NCI-H2107 (cell line): ENCODE measurements at places on chromosomes 3 and 15.

GRCh38 chr15:63104727-63105126 is 16.9 kb upstream of the LACTB start:
- DNase-seq, result no peak

GRCh38 chr3:38960953-38961622 is 90.7 kb downstream of the SCN11A start:
- no peak for DNase-seq

GRCh38 chr15:86316726-86317383 is 237.2 kb downstream of the AGBL1 start:
- DNase-seq, result no peak

DNA sequence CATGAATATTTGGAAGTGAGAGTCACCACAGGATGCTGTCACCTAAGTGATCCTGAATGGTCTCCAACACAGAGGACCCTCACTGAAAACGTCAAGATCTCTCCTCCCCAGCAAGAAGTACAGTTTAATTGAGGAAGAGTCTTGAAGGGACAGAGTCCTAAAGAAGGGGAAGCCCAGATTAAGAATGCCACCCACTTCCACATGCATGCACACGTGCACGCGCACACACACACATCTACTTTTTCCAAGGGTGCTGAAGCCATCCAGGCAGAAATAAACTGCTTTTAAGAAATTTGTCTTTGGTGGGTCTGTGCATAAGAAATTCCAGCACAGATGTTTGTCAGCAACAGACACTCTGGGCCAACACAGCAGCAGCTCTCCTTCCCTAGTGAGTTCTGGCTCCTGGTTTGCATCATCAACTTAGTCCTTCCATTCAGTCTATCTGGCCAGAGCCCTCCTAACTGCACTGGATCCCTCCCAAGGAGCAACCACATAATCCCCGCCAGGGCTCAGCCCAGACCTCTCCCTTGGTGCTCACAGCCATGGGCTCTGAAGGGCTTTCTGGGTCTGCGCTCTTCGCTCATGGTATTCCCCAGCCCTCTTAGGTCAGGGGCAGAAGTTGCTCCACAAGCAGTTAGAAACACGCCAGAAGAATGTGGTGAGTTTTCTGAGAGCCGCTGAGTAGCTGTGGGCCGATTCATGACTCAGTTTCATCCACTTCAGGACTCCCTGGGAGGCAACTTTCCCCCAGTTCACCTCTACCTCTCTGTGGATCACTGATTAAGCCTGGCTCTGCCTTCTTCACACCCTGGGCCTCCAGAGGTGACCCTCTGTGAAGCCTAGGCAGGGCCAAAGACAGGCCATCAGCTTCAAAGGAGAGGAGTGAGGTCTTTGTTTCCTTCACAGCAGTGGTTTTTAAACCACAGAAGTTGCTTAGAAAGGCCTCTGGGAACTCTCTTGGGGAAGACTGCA is 132.6 kb upstream of the LIPC start:
- no peak for DNase-seq

GRCh38 chr15:91291673-91292072 is 191.6 kb downstream of the SV2B start:
- no peak for DNase-seq

GRCh38 chr15:60161704-60162103 is 157.6 kb downstream of the FOXB1 start:
- DNase-seq, result no peak

DNA sequence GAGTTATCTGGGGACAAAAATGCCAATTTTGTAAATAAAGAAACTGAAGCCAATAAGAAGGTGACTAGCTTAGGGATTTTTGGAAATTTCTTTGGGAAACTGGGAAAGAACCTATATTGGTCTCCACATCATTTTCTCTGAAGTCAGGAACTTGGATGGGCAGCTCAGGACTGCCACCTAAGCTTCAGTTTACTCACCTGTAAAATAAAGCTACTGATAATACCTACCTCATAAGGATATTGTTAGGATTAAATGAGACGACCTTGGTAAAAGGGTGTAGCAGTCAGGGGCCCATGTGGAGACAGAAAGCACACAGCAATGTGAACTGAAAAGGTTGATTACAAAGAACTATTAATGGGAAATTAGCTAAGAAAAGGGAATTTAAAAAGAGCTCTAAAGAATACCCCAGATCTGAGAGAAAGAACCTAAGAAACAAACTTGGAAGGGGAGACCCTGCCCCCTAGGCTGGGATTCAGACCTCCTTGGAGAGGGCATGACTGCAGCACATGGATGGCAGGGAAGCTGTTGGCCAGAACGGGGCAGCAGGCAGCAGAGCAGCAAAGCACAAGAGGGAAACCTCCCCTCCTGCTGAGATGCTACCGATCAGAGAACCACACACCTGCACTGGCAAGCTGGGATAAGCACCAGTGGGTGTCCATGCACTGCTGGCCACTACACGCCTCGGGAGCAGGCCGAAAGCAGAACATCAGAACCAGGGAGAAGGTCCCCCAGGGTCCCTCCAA is 83.7 kb upstream of the THBS1 start:
- no peak for DNase-seq

DNA sequence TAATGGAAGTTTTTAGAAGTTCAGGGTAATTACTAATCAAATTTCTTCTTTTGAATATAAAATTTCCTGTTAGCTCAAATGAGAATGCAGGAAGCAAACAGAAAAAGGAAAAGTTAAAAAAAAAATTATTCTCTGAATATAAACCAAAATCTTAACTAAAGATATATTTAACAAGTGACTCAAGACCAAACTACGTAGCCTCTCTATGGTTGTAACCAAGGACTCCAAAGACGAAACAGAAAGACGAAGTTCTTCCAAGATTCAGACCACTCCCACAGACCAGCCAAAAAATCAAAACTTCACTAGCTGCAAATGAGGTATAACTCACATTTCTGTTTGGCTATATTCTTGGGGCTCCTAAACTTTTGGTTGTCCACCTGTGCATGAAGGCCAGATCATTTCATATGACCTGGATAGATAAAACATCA is 846.5 kb upstream of the ALCAM start:
- DNase-seq, result no peak

DNA sequence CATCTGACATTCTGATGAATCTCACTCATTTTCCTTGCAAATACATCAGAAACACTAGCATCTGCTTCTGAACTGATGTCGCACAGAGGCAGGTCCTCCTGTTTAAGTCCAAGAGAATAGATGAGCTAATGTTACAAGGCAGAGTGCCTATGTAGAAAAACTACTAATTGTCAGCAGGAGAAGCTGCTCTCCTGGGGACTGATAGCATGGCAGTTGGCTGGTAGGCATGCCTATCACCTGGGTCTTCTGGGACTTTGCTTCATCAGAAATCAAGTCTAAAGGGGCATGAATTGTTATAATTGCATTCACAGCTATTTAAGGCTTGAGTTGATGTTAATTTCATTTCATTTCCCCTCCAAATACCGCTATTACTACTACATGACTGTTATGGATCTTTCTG is 457.2 kb downstream of the RAP2B start:
- DNase-seq, result no peak

- no peak for DNase-seq
Observed at GRCh38 chr15:76320012-76320411, 8.7 kb upstream of the ETFA start.

DNA sequence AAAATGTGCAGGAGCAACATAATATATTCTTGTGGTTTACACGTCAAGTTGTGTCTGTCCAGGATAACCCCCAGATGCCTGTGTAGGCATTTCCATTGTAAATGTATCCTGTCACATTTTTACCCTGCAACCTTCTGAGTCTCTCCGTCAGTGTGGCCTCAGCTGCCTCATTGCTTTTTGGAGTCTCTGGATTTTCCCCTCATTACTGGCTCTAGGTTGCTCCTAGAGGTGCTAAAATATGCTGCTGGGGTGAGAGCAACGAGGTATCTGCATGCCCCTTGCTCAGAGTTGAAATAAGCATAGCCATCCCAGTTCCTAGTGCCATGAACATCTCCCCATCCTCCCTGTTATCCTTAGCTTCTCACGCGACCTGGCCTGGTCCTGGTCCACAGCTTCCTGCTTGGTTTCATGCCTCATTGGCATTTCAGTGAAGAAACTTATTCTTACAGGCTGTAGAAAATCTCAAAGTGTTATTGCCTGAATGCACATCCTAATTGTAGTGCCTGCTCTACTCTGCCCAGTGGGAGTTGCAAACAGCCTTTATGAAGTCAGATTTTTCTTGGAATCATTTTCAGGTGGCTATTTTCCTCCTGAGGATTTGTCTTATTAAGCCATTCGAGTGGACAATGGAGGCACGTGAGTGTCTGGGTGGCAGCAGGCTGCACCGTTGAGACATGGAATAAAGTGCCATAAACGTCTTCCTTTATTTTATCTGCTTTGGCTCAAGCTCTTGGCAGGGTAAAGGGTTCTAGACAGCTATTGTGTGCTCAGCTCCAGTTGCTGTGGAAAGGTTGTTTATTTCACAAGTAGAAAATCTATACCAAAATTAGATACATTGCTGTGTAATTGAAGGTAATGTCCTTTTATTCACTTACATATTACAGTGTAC is 33.2 kb downstream of the OXNAD1 start:
- DNase-seq, result no peak
